ENCODE measurements at places on chromosomes 5 and 9. TPM values are rescaled to one million over a fixed set of nuclear protein-coding genes. Genes with fewer than 3 reads are reported as not detected.

The OR2V1 gene
- total RNA-seq, result not detected

The EQTN gene
- total RNA-seq, result not detected

The TAF11L7 gene
- not detected for total RNA-seq

The LOX gene
- total RNA-seq, result 92.5 TPM

The CD14 gene
- total RNA-seq, result 1.3 TPM

The SPINK1 gene
- not detected for total RNA-seq

The SPINK14 gene
- not detected for total RNA-seq

The NR2F1-AS1 gene
- total RNA-seq, result 33.8 TPM

The SH3RF2 gene
- 4.2 TPM for total RNA-seq

The ZFP37 gene
- total RNA-seq, result 1.1 TPM

The CDH12 gene
- not detected for total RNA-seq

The ARHGEF28 gene
- total RNA-seq, result 14.7 TPM

The LVRN gene
- 1.4 TPM for total RNA-seq

The PAPPA gene
- 357 TPM for total RNA-seq

All from placental pericyte (primary cell).